NCI-H526 treated with DMSO at 0.1 percent for 48 hours (cell line): ENCODE measurements at places on chromosomes 12 and 14.

DNA sequence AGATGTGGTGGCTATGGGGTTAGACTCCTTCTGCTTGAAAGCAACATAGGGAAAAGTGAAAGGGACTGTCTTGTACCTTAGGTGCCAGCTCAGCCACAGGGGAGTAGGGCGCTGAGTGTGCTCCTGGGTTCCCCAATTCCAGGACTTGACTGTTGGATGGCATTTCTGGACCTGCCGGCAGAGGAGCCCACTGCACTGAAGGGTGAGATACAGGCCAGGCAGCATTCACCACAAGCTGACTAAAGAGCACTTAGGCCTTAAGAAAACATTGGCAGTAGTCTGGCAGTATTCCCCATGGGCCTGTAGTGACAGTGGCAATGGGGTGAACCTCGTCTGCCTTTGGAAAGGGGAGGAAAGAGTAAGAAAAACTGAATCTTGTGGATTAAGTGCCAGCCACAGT lies 67.1 kb upstream of the TMTC2 start:
- DNase-seq = no peak

DNA sequence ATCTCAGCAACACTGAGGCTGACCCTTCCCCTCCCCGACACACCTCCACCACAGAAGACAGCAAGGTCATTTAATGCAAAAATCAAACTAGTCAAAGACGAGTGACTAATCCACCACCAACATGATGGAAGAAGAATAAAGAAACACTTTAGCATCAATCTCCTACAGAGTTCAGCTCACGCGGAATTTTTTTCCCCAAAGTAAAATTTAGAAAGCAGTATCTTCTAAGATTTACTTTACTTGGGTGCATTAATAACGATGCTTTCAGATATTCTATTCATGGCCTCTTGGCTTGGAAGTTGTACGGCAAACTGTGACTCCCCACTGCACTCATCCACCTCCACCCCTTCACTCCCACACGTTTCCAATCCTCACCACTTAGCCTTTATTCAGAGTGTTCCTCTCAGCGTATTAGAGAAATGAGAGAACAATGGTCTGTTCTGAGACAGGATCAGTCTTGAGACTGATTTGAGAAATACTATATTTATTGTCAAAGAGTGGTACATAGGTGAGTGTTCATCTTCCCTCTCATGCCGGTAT lies 1.9 kb downstream of the EGLN3 start:
- DNase-seq = peak; percentile 40

- DNase-seq = no peak
Observed at GRCh38 chr14:77469539-77469938, 11.6 kb downstream of the AHSA1 start.

DNA sequence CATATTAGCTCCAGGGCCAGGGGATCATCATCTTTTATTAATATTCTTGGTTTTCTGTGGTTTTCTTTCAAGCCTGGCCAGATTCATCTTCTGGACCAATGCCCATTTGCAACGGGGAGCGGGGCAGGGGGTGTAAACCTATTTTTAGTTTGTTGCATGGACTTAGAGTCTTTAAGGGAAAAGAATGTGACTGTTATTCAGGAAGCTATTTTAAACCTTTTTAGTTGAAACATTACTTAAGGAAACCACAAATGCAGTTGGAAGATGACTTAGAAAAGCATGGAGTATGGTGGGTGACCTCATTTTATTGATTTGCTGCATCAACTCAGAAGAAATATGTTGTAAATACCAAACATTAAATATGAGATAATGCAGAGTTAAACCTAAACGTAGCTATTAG lies 368.4 kb upstream of the E2F7 start:
- DNase-seq = no peak

- DNase-seq = no peak
Observed at GRCh38 chr12:7072035-7072434, 11.5 kb downstream of the C1S start.

DNA sequence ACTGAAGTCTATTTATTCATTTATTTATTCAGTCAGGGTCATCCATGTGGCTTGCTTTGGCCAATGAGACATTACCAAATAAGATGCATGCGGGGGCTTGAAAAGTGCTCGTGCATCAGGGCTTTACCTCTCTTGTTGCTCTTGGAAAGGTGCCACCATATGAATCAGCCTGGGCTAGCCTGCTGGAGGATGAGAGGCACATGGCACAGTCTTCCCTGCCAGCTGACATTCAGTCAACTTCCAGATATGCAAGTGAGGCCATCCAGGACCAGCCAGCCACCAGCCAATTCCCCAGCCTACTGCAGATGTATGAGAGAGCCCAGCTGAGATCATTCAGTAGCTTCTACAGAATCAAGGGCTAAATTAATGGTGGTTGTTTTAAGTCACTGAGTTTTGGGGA lies 105.2 kb upstream of the RPH3A start:
- DNase-seq = no peak

DNA sequence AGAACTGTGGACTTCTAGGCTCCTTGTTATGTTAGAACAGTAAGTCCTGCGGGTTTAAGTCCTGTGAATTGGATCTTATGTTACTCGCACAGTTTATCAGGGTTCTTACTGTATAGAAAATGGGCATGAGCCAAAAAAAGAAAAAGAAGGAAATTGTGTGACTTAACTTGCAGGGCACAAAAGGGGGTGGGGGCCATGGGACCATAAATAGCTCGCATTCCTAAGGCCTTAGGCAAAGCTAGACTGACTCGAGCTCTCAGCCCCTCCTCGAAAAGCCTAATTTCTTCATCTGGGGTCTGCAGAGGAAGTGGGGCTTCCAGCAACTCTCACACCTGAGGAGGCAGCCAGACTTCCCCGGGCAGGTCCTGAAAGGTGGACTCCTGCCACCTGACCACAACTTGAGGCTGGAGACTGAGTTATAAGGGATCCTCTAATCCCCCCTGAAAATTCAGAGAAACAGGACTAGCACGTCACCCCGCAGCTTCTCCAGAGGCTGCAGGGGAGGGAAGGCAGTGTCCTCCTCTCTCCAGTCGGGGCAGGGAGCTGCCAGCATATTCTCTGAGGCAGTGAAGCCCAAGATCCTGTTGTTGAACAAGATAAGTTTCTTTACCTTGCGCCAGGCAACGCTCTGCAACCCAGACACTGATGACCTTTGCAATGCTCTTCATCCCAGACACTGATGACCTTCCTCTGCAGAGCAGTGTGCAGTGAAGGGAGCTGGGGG lies 280.5 kb downstream of the PCNX1 start:
- no peak for DNase-seq

DNA sequence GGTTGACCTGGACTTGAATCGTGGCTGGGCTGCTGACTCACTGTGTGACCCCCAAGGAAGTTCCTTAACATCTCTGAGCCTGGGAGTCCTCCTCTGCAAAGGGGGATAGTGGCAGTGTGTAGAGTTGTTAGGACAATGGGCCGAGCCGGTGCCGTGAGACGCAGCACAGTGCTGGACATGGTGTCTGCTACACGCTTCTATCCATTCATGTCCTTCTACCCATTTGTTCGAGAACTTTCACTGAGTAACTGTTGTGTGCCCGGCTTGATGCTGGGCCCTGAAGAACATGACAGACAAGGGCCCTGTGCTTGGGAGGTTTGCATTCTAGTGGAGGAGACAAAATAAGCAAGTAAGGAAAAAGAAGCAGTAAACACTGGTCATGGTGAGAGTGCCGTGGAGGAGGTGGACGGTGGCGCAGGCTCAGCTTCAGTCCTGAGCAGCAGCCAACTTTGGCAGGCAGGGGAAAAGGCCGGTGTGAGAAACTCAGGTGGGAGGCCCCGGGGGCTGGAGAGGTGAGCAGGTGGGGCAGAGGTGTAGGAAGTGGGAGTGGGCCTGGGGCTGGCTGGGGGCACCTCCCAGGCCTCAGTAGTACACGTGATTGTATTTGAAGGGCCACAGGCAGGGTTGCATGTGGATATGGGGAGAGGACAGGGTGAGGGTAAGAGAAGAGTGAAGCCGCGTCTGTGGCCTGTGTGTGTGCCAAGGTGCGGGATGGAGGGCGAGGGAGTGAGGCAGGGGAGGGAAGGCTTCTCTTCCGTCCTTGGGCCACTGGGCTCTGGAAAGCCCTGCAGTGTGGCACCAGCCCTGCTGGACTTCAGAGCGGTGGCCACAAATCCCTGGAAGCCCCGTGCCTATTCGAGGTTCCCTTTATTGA lies 13.8 kb downstream of the VASH1 start:
- DNase-seq = no peak

GRCh38 chr12:116459916-116460663 lies 99.1 kb upstream of the MAP1LC3B2 start:
- peak; percentile 58 for DNase-seq

DNA sequence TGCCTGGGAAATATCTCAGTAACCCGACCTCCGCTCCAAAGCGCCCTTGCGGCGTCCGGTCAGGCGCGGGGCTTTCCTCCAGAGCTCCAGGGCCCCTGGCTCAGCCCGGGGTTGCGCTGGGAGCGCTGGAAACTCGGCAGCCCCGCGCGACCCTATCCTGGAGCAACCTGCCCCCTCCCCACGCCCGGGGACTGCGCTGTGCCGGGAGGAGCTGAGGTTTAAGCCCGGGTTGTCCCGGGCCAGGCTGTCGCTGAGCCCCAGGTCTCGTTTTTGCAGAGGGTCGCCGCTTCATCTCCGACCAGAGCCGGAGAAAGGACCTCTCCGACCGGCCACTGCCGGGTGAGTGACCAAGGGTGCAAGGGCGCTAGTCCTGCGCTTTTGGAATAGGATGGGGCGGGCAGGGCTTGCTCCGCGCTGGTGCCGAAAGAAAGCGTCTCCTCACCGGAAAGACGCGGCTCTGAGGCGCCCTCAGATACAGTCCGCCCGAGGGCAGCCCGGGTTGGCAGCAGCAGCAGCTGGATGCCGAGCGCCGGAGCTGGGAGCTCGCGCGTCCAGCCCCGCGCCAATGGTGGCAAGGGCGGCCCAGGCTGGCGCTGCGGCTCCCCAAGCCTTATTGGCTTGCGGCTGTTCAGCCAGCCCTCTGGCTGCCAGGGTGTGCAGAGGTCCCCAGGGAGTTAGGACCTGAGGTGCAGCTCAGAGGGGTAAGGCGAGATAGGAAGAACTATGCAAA lies 1.5 kb downstream of the SPX start:
- peak; percentile 89 for DNase-seq

DNA sequence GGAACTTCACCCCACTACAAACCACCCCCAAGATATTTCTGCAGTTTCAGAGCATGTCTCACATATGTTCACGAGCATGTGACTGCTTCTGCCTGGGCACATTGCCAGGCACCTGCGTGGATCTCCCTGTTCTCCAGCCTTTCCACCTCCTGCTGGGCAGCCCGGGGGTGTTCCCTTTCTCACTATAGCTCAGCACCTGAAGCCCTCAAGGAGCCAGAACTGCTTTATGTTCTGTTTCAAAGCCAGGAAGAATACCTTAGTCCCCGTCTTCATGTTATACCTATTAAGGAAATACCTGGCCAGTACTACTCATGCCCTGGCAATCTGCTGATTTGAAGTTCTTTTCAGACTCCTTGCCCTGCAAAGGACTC lies 4.2 kb upstream of the FGF6 start:
- DNase-seq = no peak

- DNase-seq = no peak
Observed at GRCh38 chr12:65953631-65954030, 129.3 kb downstream of the HMGA2 start.

GRCh38 chr14:95478818-95479217 lies 37.6 kb downstream of the SYNE3 start:
- DNase-seq = no peak

GRCh38 chr12:120573560-120573959 lies 7.6 kb downstream of the POP5 start:
- no peak for DNase-seq

- no peak for DNase-seq
Observed at GRCh38 chr14:58861586-58861985, 223.8 kb downstream of the DACT1 start.

DNA sequence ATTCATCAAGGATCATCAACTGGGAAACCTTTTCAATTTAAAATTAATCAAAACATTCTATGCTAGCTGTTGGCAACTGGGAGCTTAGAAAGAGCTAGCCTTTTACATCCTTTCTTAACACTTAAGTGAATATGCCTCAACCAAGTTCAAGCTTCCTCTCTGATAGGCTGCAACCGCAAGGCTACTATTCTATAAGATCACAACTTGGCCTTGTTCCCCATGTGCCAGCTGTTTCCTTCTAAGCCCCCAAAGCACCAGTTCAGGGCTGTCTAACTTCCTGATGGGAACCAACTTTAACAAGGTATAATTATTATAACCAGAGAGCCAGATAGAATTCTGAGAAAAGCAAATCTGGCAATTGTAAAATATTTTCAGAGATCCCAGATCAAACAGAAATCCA lies 37.0 kb downstream of the KCNC2 start:
- no peak for DNase-seq

DNA sequence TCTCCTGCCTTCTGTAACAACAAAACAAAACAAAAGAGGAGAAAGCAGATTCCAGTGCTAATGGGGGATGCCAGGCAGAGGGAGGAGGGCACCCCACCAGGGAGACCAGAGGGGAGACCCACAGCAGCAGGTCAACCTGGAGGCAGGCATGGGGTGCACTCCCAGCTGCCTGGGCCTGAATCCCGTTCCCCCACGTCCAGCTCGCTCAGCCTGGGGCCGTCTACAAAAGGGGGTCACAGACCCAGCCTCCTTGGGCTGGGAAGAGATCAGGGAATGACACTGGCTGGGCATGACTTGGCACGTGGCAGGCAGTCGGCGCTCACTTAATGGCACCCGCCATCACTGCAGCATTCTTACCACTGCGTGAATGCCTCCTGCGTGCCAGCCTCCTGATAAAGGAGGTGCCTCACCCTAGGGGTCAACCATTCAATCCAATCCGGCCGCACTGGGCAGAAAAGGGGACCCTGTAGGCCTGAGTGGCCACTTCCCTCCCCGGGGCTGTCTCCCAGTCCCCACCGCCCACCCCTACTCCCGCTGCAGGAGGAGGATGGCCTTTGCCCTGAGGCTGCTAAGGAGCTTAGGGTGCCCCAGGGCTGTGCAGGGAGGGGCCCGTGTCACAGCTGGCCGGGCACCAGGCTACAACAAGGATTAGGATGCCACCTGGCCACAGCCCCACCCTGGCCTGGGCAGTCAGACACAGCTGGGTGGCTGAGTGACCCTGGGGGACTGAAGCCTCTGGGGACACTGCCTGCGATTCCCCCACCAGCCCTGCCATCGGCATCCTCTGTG lies 87.5 kb downstream of the NCOR2 start:
- DNase-seq = no peak

- no peak for DNase-seq
Observed at GRCh38 chr14:78188882-78189281, 18.7 kb downstream of the NRXN3 start.

DNA sequence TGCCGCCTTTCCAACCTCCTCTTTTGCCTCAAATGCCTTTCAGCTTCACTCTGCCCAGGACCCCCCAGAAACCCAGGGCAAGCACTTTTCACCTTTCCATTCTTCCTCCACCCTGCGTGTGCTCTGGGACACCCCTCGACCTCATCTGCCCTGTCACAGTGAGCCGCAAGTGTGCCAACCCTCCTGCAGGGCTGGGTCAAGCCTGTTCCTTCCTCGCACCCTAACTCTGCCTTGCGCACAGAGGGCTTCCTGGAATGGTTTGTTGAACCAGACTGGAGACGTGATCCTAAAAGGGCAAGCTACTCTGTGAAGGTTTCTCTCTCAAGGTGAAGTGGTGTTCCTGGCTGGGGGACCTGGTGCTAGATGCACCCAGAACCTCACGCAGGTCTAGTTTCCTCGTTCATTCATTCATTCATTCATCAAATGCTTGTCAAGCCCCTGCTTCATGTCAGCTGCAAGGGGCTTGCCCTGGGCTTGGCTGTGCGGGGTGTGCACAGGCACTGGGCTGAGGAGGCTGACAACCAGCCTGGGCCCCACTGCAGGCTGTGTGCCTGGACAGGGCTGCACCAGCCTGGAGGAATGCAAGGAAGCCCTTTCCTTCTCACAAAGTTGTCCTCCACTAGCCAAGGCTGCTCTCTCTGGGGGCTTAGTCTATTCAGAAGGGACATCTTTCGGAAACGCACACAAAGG lies 187.2 kb downstream of the CALM1 start:
- DNase-seq = no peak

GRCh38 chr14:51865953-51866747 lies 5.7 kb downstream of the GNG2 start:
- no peak for DNase-seq
